ENCODE measurements at places on chromosomes 2 and 18. TPM values are rescaled to one million over a fixed set of nuclear protein-coding genes. Genes with fewer than 3 reads are reported as not detected.

RFTN2 gene
- total RNA-seq, result 16.4 TPM

RUFY4 gene
- not detected for total RNA-seq

SPATA3 gene
- total RNA-seq, result not detected

SLC16A14 gene
- 0.49 TPM for total RNA-seq

GLI2 gene
- total RNA-seq, result 5.3 TPM

DSG1 gene
- total RNA-seq, result not detected

UNC80 gene
- not detected for total RNA-seq
